Stimulated activated CD4-positive, alpha-beta T cell treated with anti-CD3 and anti-CD28 coated beads, TNF-alpha, amount 100 ng/mL, for 4 hours (primary cell): ENCODE measurements at places on chromosomes 12 and 14.
A peak's percentile ranks its signal among the peaks of the same experiment; 100 is the strongest.

DNA sequence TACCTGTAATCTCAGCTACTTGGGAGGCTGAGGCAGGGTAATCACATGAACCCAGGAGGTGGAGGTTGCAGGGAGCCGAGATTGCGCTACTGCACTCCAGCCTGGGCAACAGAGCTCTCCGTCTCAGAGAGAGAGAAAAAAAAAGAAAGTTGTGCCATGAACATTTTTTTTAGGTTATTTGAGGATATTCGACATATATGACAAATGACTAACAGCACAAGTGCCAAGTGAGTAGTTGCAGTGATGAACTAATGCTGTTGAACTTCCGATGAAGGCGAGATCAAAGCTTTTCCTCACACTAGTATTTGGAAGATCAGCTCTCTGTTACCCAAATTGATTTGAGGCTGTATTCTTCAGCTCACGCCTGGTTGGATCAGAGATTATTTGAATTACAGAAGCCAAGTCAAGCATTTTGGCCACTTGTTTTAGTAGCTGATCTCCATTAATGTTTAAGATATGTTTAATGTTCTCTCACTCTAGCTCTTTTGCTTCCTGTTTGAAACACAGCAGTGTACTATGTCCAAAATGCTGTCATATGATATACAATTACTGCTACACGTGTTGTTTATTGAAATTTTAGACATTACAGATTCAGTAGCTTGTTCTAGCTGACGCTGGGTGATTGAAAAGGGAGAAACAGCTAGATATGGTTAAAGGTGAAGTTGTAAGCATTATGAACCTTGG is 43.4 kb downstream of the WDR20 start:
- no peak for DNase-seq

DNA sequence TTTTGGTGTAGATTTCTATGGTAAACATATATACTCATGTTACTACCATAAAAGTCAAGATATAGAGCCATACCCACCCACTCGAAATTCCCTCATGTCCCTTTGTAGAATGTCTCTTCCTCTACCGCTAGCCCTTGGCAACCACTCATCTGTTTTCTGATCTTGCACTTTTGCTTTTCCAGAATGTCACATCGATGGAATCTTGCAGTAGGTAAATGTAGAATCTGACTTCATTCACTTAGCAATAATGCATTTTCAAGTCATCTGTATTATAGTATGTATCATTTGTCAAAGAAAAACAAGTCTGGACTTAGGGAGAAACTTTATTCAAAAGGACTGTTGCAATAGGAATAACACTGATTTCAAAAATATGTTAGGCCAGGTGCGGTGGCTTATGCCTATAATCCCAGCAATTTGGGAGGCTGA is 19.3 kb upstream of the CLEC2D start:
- DNase-seq, result no peak

DNA sequence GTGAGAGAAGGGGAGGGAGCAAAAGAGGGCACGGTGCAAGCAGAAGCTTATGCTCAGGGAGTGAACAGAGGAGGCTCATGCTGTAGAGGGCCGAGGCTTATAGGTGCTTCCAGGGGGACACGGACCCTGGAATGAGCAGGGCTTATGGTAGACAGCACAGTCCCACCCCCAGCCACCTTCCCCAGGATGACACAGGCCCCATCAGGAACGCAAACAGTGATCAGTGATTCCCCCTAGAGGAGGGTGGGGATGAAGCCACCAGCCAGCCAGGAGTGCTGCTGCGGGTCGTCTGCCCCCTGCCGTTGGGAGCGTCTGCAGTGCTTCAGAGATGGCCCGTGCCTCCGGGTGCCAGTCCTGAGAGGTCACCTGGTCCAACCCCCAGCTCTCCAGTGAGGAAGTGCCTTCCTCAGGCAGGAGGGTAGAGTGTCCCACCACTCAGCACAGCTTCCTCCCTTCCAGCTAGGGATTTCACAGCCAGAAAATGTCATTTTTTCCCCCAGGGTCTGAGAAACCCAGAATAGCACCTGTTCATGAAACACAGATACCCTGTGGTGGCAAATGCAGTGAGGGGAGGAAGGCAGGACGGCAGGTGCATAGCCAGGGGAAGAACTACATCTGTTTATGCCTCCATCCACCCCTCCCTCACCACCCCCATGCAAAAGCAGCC is 60.7 kb downstream of the SLC6A12 start:
- peak; percentile 16 for DNase-seq

DNA sequence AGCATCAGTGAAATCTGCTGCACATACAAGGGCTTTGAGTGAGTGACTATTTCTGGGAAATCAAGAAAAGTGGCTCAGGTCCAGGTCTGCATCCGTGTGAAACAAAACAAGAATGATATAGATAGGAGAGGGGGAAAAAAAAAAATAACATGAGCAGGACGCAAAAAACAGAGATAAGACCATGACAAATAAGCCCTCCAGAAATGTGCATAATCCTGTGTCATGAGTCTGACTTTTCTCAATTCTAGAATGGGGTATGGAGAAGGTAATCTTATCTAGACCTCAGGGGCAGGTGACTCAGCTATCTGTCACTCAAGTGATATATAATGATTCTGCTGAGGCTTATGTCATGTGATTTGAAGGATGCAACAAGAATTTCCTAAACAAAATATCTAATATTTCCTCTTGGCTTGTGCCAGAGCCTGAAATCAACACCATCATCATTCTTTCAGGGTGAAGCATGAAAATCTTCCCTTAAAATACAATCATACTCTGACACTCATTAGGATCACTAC is 250.0 kb downstream of the PHLDA1 start:
- no peak for DNase-seq

DNA sequence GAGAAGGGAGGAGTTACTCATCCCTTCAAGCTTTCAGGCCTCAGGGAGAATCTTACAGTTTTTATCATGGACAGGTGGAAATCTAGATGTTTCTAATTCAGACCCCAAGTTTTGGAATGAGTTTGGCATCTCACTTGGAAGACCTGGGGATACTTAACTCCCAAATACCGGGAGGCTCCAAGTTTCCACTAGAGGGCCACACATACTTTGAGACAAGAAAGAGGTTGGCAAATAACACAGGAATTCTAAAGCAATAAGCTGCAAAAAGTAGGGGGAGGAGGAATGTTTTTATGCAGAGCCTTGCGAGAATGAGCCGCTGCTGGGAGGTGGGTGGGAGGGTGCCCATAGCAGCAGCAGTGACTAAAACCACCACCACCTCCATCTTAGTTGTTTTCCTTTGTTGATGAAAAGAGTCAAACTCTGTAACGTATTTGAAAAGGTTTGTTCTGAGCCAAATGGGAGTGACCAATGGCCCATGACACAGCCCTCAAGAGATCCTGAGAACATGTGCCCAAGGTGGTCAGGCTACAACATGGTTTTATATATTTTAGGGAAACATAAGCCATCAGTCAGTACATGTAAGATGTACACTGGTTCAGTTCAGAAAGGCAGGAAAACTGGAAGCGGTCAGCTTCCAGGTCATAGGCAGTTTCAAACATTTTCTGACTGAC is 34.2 kb upstream of the RNASE1 start:
- no peak for DNase-seq

GRCh38 chr12:76284816-76285750 is 63.1 kb downstream of the BBS10 start:
- no peak for DNase-seq

- no peak for DNase-seq
Observed at GRCh38 chr14:95994593-95994928, 44.6 kb upstream of the C14orf132 start.
